ENCODE measurements at places on chromosomes 11 and 22. TPM values are rescaled to one million over a fixed set of nuclear protein-coding genes. Genes with fewer than 3 reads are reported as not detected.

DNA sequence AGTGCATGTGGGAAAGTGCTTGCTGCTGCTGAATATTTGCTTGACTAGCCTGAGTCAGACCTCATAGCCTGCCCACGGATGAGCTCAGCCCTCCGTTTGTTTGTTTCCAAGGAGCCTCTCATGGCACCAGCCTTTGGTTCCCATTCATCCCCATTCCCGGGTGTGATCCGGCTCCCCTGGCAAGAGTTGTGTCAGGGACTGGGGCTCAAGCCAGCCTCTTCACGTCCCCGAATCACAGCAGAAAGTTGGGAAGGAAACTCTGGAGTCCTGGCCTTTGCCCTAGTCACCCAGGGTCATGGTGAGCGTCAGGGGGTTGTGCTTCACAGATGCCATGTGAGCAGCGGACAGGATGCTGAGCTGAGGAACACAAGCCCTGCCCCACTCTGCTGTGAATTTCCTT, 13.8 kb downstream of the SEC14L3 start:
- no peak for ATAC-seq

Gene SVIP
- total RNA-seq: 29.1 TPM

Gene PHF21A
- 41.7 TPM for total RNA-seq

Gene ART1
- not detected for total RNA-seq

GRCh38 chr11:44862558-44863101, 88.1 kb downstream of the TP53I11 start:
- ATAC-seq: peak; percentile 3

- peak; percentile 61 for ATAC-seq
Observed at GRCh38 chr22:33529424-33530113, 390.7 kb downstream of the LARGE1 start.

DNA sequence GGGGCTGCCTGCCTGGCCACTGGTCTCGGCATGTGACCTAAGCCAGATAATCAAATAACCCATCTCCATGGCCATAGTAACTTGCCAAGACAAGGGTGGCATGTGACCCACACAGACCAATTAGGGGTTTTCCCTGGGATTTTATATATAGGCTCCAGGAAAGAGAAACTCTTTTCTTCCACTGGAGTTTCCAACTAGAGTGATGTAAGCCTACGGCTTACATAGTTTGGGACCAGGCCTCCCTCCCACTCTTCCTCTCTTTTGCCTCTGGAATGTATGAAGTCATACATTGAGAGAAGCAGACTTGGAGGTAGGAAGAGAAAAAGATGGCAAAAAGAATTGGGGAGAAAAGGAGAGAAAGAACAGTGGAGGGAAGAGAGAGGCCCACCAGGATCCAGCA, 84.6 kb upstream of the LDLRAD3 start:
- no peak for ATAC-seq

Gene VWCE
- 0.94 TPM for total RNA-seq

Gene SLC29A2
- total RNA-seq: 0.77 TPM

DNA sequence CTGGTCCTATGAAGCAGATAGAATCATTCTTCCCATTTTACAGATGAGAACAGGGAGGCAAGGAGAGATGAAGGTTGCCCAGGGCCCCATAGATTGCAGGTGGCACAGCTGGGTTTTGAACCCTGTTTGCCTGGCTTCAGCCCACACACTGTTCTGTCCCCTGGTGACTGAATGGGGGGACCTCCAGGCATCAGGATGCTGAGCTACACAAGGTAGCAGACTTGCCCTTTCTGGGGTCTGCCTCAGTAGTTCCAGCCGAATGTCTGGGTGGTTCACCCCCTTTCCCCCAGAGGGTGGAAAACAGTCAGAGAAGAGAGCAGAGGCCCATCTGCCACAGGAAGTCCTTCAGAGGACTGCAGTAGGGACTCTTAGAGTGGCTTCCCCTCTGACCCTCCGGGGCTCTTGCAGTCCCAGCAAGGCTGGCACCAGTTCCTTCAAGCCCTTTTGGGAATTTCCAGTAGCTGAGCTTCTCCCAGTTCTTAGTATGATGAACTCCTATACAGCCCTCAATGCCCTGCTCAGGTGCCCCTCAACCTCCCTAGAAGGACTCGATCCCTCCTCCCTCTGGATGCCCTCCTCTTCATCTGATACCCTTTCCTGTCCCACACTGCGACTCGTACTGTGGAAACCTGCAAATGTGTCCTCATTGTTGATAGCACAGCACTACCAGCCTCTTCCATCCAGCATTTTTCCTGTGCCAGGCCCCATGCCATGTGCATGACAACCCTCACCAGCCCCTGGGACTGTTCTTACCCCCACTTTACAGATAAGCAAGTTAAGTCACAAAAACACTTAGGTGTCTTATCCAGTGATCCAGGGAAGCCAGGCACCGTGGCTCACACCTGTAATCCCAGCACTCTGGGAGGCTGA, 82.8 kb downstream of the IGLL1 start:
- no peak for ATAC-seq

Gene PKP3
- total RNA-seq: 0.67 TPM

GRCh38 chr11:9072626-9073176, 18.7 kb downstream of the SCUBE2 start:
- no peak for ATAC-seq

- ATAC-seq: no peak
Observed at GRCh38 chr11:62622476-62623089, 797 bp upstream of the B3GAT3 start.

Gene TTC38
- 27.2 TPM for total RNA-seq

Gene MS4A3
- total RNA-seq: not detected

DNA sequence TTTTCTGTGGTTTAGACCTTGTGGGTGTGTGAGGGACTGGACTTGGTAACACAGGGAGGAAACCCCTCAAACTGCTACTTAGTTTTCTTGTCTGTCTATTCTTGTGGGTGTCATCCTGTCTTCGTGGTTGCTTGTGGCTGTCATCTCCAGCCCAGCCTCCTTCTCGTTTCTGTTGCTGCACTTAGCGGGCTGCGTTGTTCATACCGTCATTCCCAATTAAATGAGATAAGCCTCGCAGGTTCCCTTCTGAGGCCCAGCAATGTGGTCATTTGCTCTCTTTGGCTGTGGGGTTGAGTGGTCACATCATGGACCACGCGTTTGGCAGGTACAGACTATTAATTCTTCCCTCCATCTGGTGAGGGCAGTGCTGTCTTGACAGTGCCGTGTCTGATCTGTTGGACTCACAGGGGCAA, 18.8 kb downstream of the PANX1 start:
- ATAC-seq: no peak

Gene SLC22A8
- not detected for total RNA-seq

GRCh38 chr11:119315131-119316015, 1.6 kb downstream of the MCAM start:
- peak; percentile 24 for ATAC-seq

DNA sequence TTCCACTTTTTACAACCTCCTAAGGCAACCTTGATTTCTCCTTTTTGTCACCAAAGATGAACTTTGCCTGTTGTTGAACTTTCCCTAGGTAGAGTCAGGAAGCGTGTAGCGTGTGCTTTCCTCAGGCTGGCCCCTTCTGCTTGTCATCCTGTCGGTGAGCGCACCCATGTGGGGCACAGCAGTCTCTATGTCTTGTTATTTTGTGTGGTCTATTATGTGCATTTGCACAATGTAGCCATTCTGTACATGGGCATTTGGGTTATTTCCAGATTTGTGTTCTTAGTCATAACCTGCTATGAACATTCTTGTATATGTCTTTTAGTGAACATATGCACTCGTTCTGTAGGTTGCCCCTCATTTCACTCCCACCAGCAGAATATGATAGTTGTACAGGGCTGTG, 34.9 kb downstream of the CABIN1 start:
- no peak for ATAC-seq

DNA sequence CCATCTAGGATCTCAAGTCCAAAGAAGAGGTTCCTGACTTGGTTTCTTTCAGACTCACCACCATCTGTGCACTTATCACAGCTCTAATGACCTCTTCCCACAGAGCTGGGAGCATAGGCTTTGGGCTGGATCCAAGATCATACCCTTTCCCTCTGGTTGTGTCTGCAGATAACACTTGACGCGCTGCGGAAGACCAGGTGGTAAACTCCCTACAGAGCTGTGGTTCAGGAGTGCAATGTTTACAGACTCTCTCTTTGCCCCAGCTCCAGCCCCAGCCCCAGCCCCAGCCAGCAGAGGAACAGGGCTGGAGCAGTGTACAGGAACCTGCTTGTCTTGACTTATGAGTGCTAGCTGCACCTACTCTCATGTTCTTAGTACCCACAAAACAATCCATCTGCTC, 274.4 kb upstream of the SYN3 start:
- ATAC-seq: no peak

Gene OR5I1
- not detected for total RNA-seq

Gene MAPK12
- 11.7 TPM for total RNA-seq

Gene EXPH5
- 4.8 TPM for total RNA-seq

DNA sequence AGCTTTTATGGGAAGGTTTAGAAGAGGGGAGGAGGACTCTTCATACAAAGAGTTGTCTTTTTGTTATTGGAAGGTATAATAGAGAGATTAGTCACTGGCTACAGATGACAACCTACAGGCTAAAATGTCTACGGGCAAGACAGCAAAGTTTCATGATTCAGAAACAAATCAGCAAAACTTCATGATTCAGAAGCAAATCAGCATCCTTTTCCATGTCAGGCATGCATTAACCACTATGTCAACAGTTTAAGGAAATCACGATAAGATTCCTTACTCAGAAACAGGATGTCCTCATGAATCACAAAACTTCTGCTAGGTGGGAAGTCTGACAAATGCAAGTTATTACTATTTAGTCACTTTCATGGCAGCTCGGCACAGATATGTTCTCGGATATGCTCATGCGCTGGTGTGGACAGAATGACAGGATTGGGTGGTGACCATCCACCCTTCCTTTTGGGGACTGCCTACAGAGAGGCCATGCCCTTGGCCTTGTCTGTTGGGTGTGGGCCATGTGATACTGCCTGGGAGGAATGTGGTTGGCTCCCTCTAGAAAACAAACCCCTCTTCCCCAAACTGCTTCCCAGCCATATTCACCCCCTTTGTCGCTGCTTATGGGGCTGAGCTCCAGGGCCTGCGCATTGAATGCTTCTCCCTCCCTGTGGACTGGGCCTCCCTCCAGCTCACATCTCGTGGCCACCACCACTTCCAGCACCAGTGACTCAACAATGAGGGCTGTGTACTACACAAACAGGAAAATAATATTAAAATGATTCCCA, 10.1 kb downstream of the C11orf91 start:
- ATAC-seq: peak; percentile 86

- ATAC-seq: no peak
Observed at GRCh38 chr11:31913985-31914384, 102.9 kb upstream of the PAX6 start.

GRCh38 chr22:27224485-27225374, 567.3 kb downstream of the MIAT start:
- ATAC-seq: peak; percentile 14

- ATAC-seq: no peak
Observed at GRCh38 chr11:61334434-61335354, 1.7 kb downstream of the TKFC start.

DNA sequence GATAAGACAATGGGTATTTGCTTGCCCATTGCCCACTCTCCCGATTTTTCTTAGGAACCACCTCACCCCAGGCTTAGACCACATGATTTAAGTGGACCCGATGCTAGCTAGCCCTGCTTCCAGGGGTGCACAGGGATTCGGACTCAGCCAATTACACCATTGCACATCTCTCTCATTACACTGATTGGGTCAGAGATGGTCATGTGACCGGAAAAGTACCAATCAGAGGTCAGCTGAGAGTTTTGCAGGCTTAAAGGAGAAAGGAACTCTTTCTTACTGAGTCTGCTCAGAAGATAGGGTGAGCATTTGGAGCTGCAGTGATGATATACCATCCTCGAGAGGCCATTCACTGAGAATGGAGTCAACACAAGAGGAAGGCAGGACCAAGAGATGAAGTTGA, 12.2 kb upstream of the ANKK1 start:
- no peak for ATAC-seq

DNA sequence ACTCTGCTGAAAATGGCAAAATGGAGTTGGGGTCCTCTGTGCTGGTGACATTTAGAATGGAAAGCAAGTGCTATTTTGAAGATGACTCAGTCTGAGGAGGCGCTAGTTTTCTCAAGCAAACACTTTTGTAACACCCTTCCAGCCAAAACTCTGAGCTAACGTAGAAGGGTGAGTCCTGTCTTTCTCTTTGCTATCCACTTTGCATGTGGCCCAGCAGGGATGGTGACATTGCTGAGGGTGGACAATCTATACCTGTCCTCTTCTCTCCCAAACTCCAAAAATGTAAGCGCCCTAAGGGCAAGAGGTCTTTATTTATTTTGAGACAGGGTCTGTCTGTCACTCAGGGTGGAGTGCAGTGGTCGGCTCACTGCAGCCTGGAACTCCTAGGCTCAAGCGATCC, 3.6 kb upstream of the KAT5 start:
- no peak for ATAC-seq

DNA sequence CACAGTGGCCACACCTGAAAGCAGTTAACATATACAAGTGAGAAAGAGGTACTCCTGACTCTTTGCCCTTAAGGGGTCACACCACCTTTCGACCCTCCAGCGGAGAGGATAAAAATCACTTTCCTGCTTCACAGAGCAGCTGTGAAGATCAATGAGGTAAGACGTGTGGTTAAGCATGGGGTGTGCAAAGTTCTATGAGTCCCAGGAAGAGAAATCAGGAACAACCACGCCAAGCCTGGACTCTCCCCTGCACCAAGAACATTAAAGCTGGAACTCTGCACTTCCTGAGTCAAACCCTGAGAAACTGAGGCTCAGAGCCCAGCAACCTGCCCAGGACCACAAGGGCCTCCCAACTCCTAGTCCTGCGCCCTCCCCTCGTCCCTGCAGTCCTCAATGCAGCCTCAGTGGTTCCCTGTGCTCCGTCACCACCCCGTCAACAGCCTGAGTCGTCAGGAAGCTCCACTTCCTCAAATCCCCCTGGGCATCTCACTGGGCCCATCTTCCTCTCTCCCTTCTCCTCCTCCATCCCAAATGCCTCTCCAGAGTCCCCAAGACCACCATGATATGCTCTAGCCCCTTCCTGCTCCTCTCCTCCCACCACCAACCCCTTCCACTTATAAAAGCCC, 17.7 kb downstream of the TNKS1BP1 start:
- ATAC-seq: no peak

DNA sequence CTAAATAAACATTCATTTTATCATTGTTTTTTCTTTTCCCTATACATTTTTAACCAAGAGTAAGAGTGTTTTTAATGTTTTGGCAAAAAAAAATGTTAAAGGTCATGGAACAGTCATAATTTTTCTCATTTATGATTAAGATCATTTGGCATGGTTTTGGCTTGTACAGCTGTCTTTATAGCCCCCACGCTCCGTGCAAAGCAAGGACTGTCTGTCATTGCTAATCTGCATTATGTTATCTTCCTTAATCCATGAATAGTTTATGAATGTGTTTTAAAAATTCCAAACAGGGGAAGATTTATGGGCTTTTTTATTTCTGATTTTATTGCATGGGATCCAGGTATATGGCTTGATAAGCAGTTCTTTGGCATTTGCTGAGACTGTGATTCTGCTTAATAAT, 28.1 kb downstream of the PGM2L1 start:
- no peak for ATAC-seq

GRCh38 chr11:17472467-17472866, 4.2 kb downstream of the ABCC8 start:
- no peak for ATAC-seq

- ATAC-seq: no peak
Observed at GRCh38 chr11:12213883-12214282, 103.5 kb downstream of the MICAL2 start.

- no peak for ATAC-seq
Observed at GRCh38 chr11:19447150-19447566, 206.4 kb upstream of the E2F8 start.

- no peak for ATAC-seq
Observed at GRCh38 chr11:115965767-115966504, 461.7 kb upstream of the CADM1 start.

Data from gastroesophageal sphincter (tissue), 4 donors.